EL (cell line): ENCODE measurements at places on chromosomes 2 and 18.

GRCh38 chr2:45269149-45269793, 260.0 kb upstream of the SIX2 start:
- DNase-seq: peak; percentile 59

GRCh38 chr2:54454548-54455130, 1.5 kb upstream of the SPTBN1 start:
- DNase-seq: no peak

GRCh38 chr2:172967036-172967982, 108.3 kb upstream of the MAP3K20 start:
- DNase-seq: no peak

- DNase-seq: peak; percentile 75
Measured at GRCh38 chr2:65264821-65265670, 37.4 kb downstream of the ACTR2 start.

DNA sequence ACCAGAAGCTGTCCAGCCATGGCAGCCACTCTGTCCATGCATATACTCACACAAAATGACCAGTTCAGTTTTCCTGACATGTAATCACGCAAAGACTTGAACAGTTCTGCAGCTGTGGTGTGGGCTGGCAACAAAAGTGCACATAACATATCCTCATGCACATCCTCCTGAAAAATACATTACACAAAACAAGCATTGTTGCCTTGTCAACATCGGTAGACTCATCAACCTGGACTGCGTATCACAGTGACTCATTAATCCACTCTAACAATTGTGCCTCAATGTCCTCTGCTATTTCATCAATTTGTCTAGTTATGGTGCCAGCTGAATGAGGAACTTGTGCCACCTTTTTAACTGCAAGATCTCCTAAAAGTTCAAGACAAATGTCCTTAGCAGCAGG, 19.5 kb downstream of the RBKS start:
- no peak for DNase-seq

DNA sequence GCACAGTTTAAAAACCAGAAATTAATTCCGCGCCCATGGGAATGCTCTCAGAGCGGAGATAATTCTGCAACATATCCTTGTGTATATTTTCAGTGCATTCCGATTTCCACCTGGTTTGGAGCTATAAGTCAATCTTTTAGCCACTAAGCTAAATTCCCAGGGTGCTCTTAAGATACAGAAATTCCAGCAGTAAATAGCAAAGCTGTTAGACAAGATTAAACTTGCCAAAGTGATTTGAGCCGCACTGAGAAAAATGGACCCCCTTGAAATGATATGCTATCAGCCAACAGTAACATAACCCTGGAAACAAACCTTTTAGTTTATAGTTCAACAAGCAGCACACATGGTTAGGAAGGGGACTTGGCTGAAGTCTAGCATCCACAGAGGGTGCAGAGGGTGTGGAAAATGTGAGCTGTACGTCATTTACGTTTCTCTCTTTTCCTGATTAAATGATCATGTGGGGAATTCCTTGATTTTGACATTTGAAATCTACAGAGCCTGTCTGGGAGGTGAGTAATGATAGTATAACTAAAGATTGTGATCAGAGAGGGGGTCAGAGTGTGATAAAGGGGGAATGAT, 99.8 kb upstream of the COPS8 start:
- DNase-seq: no peak

- DNase-seq: no peak
Measured at GRCh38 chr2:235324324-235324723, 169.5 kb upstream of the AGAP1 start.

DNA sequence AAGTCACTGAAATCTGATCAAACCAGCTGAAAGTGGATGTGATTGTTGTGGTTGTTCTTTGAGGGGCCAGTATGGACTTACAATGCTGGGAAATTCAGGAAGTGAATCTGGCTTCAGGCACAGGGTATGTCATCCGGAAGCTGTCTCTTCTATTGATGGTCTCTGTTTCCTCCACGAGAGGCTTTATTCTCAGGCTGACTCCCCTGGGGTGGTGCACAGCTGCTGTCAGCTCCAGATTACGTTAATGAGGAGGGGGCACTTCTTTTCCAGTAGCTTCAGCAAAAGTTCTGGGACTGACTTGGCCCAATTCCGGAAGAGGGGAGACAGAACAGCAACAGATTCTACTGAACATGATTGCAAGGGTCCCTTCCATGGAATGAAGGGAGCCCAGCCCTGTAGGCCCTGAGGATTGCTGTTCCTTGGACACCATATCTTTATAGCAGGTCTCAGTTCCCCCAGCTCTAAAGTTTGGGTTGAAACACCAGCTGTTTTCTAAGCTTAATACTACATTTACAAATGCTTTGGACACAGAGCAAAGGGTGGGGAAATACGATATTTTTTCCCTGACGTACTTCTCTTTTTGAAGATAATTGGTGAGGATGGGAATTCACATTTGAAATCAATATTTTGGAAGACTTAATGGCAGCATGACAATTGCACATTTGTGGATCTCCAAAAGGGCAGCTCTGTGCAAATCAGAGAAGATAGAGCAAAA, 400.9 kb downstream of the TSN start:
- no peak for DNase-seq

GRCh38 chr2:228378233-228378632, 196.7 kb upstream of the SPHKAP start:
- DNase-seq: no peak

- no peak for DNase-seq
Measured at GRCh38 chr2:170845343-170845742, 28.7 kb downstream of the GAD1 start.

GRCh38 chr2:33573657-33574056, 25.4 kb downstream of the FAM98A start:
- no peak for DNase-seq

DNA sequence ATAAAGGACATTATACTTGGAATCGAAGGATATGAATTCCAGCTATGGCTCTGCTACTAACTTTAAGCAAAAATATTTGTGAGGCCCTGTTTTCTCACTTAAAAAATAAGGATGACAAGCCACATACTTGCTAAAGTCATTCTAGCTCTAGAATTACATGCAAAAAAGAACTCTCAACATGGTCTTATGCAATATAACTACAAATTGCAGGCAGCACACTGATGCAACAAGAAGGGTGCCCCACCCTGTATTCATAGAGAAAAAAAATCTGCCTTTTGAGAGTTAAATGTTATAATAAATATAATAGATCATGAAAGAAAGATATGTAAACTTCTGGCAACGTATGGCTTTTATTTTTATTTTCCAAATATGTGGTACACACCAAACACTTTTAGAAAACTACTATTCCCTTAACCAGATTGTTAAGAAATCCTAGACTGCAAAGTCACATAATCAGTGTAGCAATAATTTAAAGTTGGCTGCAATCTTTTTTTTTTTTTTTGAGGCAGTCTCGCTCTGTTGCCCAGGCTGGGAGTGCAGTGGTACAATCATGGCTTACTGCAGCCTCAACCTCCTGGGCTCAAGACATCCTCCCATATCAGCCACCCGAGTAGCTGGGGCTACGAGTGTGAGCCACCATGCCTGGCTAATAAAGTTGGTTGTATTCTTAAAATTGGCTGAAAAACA, 40.2 kb upstream of the WDSUB1 start:
- no peak for DNase-seq

- no peak for DNase-seq
Measured at GRCh38 chr18:3323900-3324299, 62.0 kb downstream of the MYL12B start.

- DNase-seq: no peak
Measured at GRCh38 chr2:159281002-159281401, 5.5 kb downstream of the WDSUB1 start.

GRCh38 chr2:210399440-210400041, 77.0 kb downstream of the LANCL1 start:
- DNase-seq: peak; percentile 8
